ENCODE measurements at places on chromosomes 16 and 17. TPM values are rescaled to one million over a fixed set of nuclear protein-coding genes. Genes with fewer than 3 reads are reported as not detected.

DNA sequence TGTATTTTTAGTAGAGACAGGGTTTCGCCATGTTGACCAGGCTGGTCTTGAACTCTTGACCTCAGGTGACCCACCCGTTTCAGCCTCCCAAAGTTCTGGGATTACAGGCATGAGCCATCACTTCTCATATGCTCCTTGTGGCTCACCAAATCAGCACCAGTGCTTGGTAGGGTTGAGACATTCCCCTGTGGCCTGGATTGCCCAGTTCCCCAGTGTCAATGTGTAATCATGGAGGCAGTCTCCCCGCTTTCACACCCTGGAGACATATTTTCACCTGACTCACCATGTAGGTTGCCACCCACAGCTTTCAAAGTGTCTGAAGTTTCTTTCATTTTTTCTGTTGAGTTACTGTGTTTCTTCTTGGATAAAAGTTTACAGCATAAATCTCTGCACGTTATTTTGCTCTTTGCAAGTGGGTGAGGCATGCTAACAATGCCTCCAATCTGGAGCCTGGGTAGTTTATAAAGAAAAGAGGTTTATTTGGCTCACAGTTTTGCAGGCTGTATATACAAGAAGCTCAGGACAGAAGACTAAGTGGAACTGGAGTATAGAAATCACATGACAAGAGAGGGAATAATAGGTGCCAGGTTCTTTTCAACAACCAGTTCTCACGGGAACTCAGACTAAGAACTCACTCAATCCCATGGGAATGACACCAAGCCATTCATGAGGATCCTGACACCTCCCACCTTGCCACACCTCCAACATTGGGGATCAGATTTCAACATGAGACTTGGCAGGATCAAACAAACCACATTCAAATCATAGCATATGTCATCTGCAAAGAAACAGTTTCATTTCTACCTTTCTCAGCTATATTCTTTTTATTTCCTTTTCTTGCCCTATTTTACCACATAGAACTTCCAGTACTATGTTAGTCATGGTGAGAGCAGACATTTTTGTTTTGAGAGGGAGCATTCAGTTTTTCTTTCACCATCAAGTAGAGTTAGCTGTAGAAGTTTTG is 113.2 kb downstream of the PHKB start:
- DNase-seq: peak; percentile 57

- DNase-seq: no peak
Observed at GRCh38 chr17:20097330-20097729, 88.2 kb downstream of the SPECC1 start.

GRCh38 chr17:79065105-79065670 is 9.4 kb upstream of the ENGASE start:
- DNase-seq: peak; percentile 55

The HOXB4 gene
- 0.45 TPM for total RNA-seq

The CD7 gene
- total RNA-seq: 1.5 TPM

The MT4 gene
- total RNA-seq: not detected

The HYDIN gene
- 0.15 TPM for total RNA-seq

- no peak for DNase-seq
Observed at GRCh38 chr17:55266958-55267688, 2.4 kb downstream of the HLF start.

DNA sequence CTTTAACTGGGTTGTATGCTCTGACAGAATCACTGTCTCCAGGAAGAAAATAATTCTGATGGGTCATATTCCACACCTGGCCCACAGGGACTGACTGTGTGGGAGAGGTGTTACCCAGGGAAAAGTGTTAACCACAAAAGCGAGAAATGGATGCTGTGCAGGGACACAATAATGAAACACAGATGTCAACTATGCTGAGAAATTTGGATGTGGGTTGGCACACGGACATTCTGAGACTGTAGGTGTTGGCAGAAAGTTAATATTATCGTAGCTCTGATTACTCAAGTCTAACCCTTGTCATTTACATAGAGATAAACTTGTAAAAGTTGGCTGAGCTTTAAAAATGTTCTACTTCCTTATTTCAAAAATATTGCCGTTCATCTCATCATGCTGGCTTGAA is 19.6 kb downstream of the TMC5 start:
- no peak for DNase-seq

GRCh38 chr16:84930298-84931106 is 80.8 kb downstream of the ZDHHC7 start:
- no peak for DNase-seq

- DNase-seq: no peak
Observed at GRCh38 chr16:24135624-24136565, 120.2 kb upstream of the CACNG3 start.

DNA sequence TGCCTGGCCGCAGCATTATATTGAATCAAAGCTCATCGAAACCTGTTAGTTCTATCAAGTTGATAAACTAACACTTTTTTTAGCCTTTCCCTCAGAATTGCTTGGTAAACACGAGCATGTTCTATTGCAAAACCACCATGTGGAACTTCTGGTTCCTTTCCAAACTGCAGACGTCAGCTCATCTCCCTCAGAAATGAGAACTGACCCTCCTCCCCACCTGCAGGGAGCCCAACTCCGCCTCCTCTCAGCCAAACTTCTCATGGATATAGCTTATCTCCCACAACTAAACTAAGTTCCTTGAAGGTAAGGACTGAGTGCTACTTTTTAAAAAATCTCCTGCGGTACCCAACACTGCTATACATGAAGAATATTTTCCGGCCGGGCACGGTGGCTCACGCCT is 6.7 kb downstream of the SHMT1 start:
- no peak for DNase-seq

- DNase-seq: no peak
Observed at GRCh38 chr16:59859676-59860402, 1125.7 kb upstream of the GOT2 start.

- peak; percentile 35 for DNase-seq
Observed at GRCh38 chr16:3645504-3646347, 8.8 kb upstream of the DNASE1 start.

- peak; percentile 69 for DNase-seq
Observed at GRCh38 chr16:106623-107324, 28.7 kb downstream of the MPG start.

DNA sequence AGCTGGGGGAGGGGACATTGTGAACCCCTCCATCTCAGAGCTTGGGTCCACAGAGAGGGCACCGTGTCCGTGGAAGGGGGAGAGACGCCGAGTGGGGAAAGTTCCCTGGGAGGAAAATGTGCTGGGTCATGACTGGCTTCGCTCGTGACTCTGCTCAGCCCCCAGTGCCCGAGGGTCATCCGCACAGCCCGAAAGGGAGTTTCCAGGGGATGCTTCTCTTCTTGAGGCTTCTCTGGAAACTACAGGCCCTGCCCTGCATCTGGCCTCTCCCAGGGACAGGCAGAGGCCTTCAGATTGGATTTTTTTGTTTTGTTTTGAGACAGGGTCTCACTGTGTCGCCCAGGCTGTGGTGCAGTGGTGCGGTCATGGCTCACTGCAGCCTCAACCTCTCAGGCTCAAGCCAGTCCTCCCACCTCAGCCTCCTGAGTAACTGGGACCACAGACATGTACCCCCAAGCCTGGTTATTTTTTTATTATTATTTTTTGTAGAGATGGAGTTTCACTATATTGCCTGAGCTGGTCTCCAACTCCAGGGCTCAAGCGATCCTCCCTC is 9.8 kb upstream of the GSE1 start:
- no peak for DNase-seq

- no peak for DNase-seq
Observed at GRCh38 chr16:86970279-86970678, 346.9 kb downstream of the C16orf95 start.

- DNase-seq: no peak
Observed at GRCh38 chr17:37839196-37839978, 84.8 kb upstream of the TBC1D3K start.

GRCh38 chr17:27157297-27157696 is 136.6 kb upstream of the WSB1 start:
- DNase-seq: no peak

DNA sequence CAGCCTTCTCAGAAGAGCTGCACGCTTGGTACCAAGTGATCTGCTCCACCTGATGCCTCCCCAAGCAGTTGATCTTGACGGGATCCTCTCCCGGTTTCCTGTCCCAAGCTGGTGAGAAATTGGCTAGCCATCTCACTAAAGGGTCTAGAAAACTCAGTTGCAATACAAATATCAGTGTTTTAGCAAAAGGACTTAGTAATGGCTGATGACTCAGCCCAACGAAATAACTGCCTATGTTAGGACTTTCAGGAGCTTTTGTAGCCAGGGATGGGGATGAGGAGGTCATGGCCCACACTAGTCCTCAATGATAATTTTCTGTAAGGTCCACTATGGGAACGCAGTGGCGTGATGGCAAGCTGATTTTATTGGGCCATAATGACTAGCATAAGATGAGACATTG is 23.3 kb upstream of the ENGASE start:
- DNase-seq: no peak

The TRPV3 gene
- not detected for total RNA-seq

DNA sequence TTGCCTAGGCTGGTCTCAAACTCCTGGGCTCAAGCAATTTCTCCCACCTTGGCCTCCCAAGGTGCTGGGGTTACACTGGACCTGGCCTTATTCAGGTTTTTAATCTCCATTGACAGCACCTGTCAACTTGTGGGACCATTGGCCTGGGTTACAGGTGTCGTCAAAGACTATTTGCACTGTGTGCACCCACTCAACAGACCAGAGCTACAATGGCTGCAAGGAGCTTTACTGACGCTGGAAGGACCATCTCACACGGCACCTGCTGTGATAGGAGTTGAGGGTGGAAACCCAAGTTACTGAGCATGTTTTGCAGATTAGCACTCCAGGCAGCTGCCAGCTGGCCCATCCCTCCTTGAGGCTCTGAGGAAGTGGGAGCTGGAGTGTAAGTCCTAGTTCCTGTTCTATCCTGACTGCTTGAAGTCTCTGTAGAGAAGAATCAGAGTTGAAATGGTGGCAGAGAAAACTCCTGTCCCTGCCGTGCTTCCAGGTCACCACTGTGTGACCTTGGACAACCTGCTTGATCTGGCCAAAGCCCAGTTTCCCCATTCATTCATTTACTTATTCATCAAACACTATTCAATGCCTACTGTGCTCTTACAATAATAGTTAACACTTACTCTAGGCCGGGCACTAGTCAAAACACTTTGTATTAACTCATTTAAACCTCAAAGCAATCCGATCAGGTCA is 42.4 kb upstream of the LONP2 start:
- DNase-seq: no peak

The REXO5 gene
- 6.9 TPM for total RNA-seq

Data from H4 (cell line).